ENCODE measurements at places on chromosomes 2 and 18.

DNA sequence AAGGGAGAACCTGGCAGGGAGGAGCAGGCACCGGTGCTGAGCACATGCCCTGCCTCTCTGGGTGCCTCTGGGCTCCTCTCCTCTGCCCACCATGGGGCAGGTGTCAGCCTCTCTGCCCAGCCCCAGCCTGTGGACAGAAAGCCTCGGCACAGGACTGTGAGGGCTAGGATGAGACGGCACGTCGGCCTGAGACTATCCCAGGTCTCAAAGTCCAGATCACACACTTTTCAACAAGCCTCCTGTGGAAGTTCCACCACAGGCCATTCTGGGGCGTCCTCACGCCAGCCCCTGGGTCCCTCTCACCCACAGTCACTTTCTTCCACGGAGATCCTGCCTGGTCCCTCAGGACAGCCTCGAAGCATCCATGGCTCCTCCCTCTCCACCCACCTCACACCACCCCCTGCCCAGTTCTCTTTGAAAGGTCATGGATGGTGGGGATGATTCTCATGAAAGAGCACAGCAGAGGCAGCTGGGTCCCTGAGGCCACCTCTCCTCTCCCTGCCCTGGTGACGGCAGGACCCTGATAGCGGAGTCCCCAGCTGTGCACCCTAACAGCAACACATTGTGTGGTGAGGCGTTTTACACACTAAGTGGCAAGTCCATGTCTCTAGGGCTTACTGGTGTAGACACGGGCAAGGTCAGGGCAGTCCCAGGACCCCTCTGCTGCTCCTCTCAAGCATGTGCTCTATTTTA is 569.4 kb upstream of the SALL3 start:
- DNase-seq = no peak

GRCh38 chr2:217331523-217332416 is 471.9 kb upstream of the TNP1 start:
- no peak for DNase-seq

- DNase-seq = no peak
These were observed 48.0 kb downstream of the CDC42EP3 start for GRCh38 chr2:37623406-37623805.

DNA sequence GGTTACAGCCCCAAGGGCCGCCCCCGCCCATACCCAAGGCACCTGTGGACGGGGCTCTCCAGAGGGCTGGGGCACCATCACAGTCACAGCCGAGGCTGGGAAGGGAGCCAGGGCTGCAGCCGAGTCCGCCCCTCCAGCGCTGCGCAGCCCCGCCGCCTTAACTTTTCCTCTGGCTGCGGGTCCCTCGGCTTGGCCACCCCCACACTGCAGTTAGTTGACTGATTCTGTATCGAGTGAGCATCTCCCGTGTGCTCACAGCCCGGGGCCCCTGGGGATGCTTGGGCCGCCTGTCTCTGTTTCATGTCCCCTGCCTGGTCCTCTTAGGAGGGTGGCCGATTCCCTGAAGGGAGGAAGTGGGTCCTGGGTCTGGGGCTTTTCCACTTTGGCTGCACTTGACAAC is 33.7 kb downstream of the EMILIN2 start:
- no peak for DNase-seq

DNA sequence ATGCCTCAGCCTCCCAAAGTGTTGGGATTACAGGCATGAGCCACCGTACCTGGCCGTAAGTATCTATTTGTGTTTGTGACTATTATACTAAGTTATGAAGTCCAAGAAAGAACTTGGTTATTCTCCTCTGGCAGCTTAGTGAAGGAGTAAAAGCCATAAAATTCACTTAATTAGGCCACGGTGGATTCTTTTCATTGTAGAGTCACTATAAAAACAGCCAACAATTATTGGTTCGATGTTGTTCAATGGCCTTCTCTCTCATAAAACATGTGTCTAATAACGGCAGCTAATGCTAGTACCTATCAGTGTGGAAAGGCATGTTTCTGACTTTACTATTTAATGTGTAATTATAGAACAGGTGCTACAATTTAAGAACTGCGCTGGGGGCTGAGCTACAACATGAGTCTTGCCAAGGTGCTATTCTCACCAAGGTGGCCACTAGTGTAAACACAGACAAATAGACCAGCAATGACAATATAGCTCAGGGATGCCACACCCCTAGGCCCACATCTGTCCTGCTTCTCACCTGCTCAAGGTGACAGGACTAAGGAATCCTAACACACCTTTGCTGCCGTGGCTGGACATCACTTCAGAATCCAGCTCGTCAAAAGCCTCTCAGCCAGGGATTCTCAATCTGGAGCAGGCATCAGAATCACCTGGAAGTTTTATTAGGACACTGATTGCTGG is 17.2 kb downstream of the ATP8B1 start:
- DNase-seq = no peak
